CD4-positive, alpha-beta T cell treated with Interleukin-10 for 1 hour (primary cell): ENCODE measurements at places on chromosomes 7 and 10.
A peak's percentile ranks its signal among the peaks of the same experiment; 100 is the strongest.

GRCh38 chr7:18974803-18975202, 142.6 kb downstream of the TWIST1 start:
- no peak for DNase-seq

DNA sequence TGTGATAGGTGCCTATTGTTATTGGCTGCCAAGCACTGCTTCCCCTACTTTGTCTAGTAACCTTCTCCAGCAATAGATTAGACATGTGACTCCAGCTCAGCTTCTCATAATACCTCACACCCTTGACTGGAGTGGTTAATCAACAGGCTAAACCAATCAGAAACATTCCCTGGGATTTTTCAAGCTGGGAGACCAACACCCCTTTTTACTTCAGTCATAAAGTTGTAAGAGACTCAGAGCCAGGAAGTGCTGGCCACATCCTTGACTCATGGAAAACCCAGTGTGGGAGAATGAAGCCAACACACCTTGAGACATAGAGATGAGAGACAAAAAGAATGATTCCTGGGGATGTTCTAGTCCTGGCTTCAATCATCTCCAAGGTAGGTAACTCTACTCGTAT, 62.6 kb upstream of the HECTD2 start:
- DNase-seq: no peak

DNA sequence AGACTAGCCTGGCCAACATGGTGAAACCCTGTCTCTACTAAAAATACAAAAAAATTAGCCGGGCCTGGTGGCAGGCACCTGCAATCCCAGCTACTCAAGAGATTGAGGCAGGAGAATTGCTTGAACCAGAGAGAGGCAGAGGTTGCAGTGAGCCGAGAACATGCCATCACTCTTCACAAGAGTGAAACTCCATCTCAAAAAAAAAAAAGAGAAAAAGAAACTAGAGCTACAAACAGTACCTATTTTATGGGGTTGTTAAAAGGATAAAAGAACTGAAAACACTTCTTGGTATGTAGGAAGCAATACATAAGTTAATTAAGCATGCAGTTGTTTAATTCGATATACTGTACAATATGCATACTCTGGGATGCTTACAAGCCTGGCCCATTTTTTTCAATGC, 216.9 kb downstream of the SORCS1 start:
- DNase-seq: no peak

DNA sequence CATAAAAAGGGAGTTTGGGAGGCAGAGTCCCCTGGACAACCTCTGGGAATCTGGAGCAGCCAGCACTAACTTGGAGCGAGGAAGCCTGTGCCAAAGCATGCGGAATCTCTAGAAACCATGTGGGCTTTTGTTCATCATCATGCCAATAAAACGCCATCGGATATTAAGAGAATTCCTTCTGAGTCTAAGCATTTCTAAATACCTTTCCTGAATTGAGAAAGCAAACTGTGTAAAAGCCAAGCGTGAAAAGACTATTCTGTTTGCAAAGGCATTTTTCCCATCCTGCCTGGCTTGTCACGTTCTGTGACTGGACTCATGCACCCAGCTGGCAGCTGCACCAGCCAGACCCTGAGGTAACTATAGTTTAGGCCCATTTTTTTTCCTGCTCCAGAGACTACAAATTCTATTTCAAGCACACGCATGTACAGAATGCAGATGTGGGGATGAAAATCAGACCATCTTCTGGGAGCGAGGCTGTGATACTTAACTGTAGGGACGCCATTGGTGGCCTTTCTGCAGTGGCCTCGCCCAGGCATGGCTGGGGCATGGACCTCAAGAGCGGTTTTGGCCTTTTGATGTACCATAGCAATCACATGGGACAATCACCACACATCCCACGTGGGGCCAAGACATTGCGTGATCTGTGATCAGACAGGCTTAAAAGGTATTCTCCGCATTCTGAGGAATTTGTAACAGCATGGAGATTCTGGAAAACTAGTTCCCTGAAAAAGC, 218.9 kb downstream of the KIAA1217 start:
- no peak for DNase-seq

DNA sequence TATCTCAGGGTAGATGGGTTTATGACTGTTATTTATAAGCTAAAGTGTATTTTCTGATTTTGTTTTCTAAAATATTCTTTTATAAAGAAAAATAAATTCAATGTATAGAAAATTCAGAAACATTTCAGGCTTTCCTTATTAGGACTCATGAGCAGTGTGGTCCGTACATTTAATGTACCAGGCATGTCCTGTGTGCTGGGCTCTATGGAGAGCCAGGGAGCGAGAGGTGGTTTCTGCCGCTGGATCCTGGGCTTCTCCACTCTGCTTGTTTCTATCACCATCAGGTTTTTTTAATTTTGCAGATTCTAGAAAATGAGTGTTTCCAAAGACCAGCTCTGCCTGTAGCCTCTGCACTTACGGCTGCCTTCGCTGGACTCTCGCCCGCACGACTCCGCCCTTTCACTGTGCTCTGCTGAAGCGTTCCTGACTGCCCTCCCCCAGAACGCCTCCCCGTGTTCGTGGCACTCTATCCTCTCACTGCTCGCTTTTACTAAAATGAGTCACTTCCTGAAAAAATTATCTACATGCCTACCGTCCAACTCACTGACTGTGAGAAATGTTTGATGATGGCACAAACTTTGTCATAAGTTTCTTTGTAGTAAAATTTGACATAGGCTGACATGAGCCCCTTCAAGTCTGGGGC, 188.5 kb downstream of the ZMYND11 start:
- peak; percentile 54 for DNase-seq

DNA sequence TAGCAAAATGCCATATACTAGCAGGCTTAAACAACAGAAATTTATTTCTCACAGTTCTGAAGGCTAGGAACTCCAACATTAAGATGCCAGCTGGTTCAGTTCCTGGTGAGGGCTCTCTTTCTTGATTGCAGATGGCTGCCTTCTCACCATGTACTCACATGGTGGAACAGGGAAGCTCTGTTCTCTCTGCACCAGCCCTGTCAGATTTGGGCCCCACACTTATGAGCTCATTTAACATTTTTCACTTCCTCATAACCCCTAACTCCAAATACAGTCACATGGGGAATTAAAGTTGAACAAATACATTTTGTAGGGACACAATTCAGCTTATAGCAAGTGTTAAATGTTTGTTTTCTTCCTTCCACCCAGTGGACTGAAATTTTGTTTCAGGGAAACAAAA, 218.6 kb upstream of the TAC1 start:
- DNase-seq: no peak

- DNase-seq: no peak
Measured at GRCh38 chr10:76350583-76350982, 919.2 kb downstream of the LRMDA start.

GRCh38 chr10:91603931-91604331, 28.9 kb downstream of the PPP1R3C start:
- DNase-seq: no peak

DNA sequence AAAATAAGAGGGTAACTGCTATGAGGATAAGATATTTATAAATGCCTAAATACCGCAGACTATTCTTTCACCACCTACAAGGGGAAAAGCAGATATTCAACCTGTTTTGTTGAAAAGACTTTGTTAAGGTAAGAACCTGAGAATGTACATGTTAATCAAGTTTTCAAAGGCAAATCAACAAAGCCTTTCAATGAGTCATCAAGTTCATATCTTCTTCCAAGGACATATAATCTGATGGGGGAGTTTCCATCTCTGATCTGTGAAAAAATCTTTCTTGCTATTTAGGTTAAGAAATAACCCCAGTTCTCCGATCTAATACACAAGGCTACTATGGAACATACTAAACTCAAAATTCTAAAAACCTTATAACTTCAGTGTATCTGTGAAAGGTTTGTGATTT, 40.0 kb upstream of the ANLN start:
- no peak for DNase-seq

DNA sequence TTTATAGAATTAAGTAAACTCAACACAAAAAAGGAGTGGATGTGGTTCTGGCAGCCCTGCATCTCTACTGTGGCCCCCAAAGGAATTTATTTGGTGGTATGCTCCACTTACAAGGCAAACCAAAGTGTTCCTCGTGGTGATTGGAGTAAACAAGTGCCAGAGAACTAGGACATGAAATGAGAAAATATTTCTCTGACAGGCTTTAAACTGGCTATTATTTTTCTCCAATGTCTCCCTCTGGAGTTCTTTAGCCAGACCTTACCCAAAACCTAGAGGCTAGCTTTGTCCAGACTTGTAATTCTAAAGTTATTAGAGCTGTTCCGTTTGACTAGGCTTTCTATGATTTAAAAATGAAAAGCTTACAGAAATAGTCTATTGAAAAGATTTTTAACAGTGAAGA, 990.1 kb downstream of the CNTNAP2 start:
- DNase-seq: no peak

GRCh38 chr7:83640731-83641537, 8.0 kb downstream of the SEMA3E start:
- DNase-seq: no peak

GRCh38 chr10:6711408-6711841, 131.3 kb upstream of the PRKCQ start:
- no peak for DNase-seq

DNA sequence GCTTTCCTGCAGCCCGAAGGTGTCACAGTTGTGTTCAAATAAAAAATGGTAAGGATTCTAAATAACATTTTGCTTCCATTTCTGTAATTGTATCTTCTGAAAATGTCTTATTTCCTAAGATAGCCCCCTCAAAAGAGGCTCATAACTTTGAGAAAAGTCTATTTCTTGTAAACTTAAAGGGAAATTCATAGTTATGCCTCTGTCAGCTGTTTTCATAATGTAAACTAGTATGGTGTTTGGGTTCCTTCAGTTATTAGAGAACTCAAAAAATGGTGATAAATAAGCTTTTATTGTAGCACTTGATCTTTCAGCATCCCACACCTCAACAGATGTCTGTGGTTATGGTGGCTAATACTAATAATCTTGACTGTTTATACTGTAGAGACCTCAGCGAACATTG, 57.1 kb downstream of the KLHDC10 start:
- no peak for DNase-seq

DNA sequence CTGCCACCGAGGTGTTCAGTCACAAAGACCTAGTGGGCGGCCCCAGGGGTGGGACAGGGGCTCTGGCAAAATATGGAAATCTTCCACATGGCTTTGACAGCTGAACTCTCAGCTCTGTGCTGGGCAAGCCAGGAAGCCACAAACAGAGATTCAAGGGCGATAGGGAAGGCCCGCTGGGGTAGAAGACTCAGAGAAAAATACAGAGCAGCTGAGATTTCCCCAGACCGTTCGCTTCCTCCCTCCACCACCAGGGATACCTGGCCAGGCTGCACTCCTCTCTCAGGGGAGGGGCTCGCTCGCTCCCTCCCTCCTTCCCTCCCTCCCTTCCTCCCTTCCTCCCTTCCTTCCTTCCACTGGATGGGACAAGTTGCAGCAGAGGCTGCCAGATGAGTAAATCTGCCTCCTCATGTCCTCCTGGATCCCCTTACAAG, 260.5 kb downstream of the PRPF18 start:
- DNase-seq: no peak

DNA sequence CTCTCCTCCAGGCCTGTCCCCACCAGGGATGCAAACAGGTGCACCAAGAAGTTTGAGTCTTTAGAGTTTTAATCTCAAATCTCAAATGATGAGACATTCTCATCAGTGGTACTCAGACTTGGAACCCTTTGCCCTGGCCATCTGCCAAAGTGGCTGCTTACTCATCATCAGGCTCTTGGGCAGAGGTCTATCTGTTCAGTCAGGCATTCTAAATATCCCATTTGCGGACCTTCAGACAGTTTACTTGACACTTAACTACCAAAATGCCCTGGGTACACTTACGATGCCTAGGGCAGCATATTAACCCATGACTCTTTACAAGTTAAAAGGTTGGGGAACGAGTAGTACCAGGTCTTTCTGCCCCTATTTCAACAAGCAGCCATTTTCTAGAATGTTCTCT, 61.2 kb upstream of the YAE1 start:
- no peak for DNase-seq

- DNase-seq: no peak
Measured at GRCh38 chr10:110141185-110141584, 66.2 kb upstream of the MXI1 start.

GRCh38 chr7:111527545-111527944, 34.7 kb downstream of the IMMP2L start:
- DNase-seq: no peak
